Stimulated activated CD4-positive, alpha-beta T cell treated with anti-CD3 and anti-CD28 coated beads, TNF-alpha, amount 100 ng/mL, for 48 hours (primary cell): ENCODE measurements at places on chromosomes 2 and 18.

DNA sequence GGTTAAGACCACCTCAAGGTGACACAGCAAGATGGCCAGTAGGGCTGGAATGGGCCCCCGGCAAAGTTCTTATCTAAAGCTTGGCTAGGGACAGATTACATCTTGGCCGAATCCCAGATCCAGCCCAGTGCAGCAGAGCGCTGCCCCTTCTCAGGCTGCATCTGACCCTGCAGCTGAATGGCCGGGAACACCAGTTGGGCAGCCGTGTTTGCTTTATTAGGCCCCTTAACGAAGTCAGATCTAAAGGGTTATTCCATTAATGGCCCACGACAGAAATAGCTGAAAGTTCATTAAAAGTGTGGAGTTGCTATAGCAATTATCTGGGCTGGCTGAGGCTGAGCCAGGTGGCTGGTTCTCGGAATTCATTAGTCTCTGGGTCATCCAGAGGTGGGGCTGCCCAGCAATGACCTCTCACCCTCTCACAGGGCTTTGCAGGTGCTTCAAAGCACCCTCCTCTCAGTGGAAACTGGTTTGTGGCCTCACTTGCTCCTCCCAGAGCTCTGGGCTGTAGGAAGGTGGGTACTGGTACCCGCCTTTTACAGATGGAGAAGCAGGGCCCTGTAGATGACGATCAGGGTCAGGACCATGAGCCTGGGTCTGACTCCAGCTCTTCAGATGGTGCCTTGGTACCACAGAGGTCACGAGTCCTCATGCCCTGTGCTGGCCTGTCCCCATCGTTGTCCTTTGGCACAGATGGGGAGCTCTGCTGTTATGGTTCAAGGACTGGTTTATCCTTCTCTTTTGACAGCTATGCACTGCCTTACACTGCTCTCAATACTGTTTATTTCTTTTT is 68.8 kb downstream of the EMX1 start:
- no peak for DNase-seq

- no peak for DNase-seq
Observed at GRCh38 chr2:235827585-235827992, 333.7 kb downstream of the AGAP1 start.

GRCh38 chr2:113218283-113219091 is 44.7 kb downstream of the PSD4 start:
- DNase-seq = no peak

DNA sequence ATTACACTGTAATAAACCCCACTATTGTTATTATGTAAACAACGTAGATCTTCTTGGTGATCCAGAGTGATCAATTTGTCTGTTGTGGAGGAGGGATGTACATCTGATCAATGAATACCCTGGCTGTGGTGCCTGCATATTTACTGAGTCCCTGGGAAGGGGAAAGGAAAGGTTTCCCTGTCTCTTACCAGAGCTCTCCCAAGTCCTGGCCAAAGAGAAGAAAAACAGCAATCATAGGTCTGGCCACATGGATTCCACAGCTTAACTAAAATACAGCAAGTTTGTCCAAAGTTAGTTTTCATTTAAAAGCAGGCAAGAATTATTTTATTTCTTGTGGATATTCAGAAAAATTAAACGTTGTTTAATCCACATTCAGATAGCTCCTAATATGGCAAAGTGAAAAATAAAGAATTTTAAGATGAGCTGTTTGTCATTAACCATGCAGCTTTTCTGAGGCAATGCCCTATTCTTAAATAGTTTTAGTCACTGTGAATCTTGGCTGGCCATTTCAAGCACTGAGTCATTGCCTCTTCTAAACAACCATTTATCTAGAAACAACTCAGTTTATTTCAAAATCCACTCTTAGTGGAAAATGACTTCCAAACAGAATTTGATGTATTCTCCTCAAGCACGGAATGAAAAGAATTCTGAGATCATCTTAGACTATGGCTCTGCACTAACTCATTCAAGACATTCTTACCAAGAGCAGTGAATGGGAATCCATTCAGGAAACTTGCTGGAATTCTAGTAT is 1004.4 kb upstream of the CDH2 start:
- DNase-seq = no peak

DNA sequence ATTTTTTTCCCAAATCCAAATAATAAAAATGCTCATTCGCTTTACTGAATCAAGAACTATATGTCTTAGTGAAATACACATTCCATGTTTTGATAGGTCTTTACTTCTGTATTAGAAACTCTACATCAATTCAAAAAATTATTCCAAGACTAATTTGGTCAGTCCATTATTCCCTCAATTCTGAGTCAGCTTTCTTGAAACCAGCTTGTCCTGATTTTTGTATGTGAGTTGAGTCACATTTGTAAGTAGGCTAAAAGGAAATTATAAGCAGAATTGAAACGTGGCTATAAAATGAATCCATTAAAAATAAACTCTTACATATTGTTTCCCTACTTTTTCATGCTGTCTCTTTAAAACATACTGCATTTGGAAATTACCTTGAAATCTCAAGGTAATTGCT is 113.0 kb downstream of the DNER start:
- no peak for DNase-seq

GRCh38 chr18:80167931-80168330 is 58.9 kb downstream of the ADNP2 start:
- DNase-seq = no peak

DNA sequence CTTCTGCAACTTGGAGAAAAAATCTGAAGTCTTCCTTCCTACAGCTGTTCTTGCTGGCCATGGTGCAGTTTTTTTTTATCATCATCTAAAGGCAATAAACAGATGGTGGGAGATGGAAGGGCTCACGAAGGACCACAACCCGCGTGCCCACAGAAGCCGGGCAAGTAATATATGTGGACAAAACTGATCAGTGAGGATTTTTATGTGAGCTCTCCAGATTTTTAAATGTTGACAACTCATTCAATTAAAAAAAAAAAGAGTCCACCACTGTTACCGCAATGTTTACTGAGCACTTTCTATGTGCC is 55.9 kb upstream of the CREB1 start:
- DNase-seq = no peak

GRCh38 chr2:54666634-54667265 is 56.7 kb upstream of the EML6 start:
- no peak for DNase-seq

- DNase-seq = no peak
Observed at GRCh38 chr2:207792244-207792785, 22.6 kb upstream of the FZD5 start.

- no peak for DNase-seq
Observed at GRCh38 chr2:77567723-77568122, 45.5 kb upstream of the LRRTM4 start.

DNA sequence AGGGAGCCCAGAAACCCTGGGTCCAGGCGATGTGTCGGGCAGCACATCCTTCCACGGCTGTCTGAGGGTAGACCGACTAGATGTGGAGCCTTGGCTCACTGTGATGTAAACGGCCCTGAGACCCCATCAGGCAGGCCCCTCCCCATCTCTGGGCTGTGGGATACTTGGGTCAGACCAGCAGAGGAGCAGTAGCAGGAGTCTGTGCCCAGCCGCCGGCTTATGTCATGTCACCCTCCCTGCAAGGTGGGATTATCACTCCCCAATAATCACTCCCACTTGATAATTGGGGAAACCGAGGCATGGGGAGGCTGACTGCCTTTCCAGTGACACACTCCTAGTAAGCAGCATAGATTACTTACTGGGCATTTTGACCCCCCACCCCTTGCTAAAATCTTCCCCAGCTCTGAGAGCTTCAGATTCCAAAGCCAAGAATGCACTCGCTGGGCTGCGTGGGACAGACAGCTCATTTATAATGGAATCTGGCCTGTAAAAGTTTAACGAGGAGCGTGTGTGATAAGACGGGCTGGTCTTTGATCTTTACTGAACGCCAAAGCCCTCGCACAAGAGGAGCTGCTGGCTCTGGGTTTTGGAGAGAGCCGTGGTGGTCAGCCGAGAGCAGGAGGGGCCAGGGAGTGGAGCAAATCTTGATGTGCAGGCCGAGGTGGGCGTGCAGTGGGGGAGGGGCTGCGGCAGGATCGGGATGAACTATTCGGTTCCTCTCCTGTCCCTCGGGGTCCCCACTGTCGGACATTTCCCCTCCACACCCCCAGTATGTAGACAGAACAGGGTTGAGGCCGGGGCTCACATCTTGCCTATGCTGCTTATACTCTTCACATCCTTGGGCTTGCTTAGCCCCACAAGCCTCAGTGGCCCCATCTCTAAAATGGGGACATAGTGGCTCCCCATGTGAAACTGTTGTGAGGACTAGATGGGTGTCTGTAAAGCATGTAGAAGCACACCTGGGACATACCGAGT is 200.0 kb downstream of the GLI2 start:
- no peak for DNase-seq

DNA sequence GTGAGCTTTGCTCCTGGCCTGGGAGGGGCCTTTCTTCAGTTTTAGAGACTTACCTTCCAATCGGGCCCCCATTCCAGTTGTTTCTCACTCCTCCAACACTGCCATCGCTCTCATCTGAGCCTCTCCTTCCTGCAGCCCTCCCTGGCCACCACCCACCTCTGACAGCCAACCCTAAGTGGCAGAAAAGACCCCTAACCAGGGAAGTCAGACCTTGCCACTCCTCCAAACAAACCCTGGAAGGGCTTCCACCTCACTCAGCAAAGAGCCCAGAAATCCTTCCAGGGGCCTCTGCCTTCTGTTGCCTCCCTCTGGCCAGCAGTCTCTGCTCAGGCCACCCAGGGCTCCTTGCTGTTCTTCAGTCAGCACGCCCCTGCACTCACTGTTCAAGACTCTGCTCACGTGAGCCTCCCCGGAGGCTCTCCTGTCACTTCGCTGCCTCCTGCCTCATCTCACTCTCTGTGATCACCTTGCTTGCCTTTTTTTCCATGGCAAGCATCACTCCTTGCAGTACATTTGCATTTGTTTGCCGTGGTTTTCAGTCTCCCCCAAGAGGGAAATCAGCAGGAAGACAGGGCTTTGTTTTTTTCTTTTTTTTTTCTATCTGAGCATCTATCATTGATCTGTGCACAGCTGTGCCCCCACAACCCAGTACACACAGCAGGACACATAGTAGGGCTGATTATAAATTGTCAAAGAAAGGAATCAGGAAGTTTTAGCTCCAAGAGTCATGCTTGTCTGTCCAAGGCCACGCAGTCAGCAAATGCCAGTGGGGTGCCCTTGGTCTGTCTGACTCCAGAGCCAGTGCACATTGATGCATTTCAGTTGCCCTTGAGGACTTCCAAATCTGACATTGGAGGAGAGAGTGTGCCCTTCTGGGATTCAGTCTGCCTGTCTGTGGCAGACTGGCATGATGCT is 83.9 kb downstream of the INHBB start:
- no peak for DNase-seq

DNA sequence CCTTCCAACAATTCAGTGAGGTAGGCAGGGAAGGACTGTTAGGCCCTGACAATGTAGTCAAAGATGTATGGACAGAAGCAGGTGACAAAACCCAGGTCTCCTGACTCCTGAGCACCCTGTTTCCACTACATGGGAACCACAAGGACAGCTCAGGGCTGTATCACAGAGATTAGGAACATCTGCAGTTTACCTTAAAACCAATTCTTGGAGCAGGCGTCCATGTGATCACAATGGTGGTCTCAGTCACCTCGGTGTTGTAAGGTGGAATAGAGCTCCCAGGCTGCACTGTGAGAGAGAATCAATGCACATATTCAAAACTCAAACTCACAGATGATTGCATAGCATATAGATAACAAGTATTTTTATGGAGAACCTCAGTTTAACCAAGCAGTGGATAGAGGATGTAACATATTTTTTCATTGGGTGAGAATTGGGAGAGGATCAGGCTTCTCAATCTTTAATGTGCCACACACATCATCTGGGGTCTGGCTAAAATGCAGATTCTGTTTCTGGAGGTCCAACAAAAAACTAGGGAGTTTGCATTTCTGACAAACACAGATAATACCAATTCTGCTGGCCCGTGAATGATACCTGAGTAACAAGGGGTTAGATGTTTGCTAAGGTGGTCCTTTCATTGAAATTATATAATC is 36.7 kb downstream of the FN1 start:
- DNase-seq = no peak

GRCh38 chr2:201342923-201343322 is 14.2 kb downstream of the FLACC1 start:
- no peak for DNase-seq

- no peak for DNase-seq
Observed at GRCh38 chr2:128347701-128348539, 29.3 kb upstream of the HS6ST1 start.

GRCh38 chr2:178482437-178482836 is 2.2 kb downstream of the PLEKHA3 start:
- no peak for DNase-seq

DNA sequence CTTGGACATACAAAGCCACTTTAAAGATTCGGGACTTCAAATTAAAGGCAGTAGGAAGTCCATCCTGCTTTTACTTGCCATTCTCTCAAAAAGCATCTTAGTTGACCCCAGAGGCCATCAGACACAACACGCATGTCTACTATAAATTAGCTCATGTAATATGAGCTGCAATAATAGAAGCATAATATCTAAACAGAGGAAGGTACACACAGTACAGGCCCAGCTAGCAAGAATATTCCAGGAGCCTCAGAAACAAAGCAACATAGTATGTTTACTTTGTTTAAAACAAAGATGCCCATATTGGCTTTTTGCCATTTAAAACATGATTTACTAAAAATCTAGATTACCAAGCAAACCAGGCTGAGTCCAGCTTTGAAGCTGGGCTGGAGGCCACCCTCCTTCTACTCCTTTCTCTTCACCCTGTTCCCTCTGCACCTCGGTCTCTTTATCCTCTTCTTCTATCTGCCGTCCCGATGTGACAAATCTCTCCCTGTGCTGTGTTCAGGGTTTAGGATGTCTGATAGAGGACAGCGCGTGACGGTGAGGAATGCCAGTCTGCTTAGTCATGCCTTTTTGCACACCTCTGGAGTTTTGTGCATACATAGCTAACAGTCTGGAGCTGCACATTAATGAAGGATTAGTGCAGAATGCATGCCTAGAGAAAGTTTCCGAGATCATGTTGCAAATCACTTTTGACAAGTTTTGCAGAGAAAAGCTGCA is 28.2 kb downstream of the DTNA start:
- DNase-seq = no peak

DNA sequence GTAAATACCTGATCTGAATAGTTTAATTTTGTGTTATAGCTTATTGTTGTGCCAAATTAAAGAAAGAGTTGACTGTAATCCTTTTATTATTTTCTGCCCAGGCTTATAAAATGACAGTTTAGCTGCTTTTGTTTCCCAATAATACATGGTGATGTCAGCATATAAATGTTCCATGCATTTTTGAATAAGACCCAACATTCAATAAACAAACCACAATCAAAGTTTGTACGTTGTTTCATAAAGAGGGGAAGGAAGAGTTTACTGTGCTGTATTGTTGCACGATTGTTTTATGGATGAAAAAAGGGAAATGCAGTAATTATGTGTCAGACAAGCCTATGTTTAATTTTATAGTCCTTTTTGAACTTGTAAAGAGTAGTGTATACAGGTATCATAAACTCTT is 177.2 kb upstream of the SCN7A start:
- no peak for DNase-seq
